Stimulated activated CD8-positive, alpha-beta memory T cell treated with anti-CD3 and anti-CD28 coated beads, Interleukin-15, amount 100 ng/mL, for 4 hours (primary cell): ENCODE measurements at places on chromosomes 13 and 19.
A peak's percentile ranks its signal among the peaks of the same experiment; 100 is the strongest.

GRCh38 chr19:36257520-36257876 lies 42.6 kb downstream of the ZNF146 start:
- no peak for DNase-seq

DNA sequence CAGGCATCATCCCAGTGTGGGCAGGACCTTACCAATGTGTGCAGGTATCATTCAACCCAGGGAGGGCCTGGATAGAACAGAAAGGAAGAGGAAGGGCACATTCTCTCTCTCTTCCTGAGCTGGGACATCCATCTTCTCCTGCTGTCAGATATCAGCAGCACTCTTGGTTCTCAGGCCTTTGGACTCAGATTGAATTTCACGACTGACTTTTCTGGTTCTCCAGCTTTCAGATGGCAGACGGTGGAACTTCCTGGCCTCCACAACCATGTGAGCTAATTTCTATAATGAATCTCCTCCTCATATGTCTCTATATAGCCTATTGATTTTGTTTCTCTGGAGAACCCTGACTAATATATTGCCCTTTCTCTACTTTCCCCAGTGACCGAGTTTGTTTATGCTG lies 77.3 kb downstream of the OLFM4 start:
- no peak for DNase-seq

- peak; percentile 94 for DNase-seq
These were observed at the start of gene RGCC for GRCh38 chr13:41456768-41457588. Gene RGCC (plus strand): TSS chr13:41457550. CDS start chr13:41457708, 158 bp downstream.

GRCh38 chr19:34669305-34669704 lies 7.7 kb downstream of the SCGB2B2 start:
- no peak for DNase-seq

GRCh38 chr19:8256276-8257051 lies 47.3 kb downstream of the CERS4 start:
- no peak for DNase-seq

DNA sequence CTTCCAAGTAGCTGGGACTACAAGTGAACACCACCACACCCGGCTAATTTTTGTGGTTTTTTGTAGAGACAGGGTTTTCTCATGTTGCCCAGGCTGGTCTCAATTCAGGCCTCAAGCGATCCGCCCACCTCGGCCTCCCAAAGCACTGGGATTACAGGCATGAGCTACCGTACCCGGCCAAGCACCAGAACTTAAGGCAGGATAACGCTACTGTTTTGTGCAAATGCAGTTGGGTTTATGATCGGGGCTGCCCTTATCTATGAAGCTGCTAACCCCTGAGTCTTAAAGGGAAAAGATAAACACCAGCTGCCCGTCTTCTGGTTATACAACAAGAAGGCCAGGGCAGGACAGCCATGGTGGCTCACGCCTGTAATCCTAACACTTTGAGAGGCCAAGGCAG lies 12.6 kb upstream of the TM6SF2 start:
- DNase-seq: no peak

GRCh38 chr13:110824702-110825300 lies 90.1 kb downstream of the ANKRD10 start:
- no peak for DNase-seq

DNA sequence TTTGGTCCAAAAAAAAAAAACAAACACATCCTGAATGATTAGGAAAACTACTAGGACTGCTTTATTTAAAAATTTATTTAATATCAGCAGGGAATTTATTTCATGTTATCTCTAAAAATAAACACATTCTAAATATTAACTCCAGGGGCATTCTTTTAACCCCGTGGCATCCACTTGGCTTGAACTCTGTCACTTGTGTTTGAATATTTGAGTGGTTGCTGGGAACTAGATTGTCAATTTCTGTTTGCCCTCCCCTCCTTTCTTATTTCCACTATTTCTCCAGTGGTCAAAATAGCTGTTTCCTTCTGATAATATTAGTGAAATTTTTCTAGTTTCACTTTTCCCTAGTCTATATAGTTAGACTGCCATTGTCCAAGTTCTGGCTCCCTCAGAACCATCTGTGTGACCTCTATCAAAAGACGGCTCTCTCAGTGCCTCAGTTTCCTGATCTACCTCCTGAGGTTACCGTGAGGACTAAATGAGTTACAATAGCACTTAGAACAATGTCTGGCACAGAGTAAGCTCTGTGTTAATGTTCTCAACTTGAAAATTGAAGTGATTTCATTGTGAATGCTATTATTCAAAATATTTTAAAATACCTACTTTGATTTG lies 107.3 kb downstream of the FGF14 start:
- no peak for DNase-seq

GRCh38 chr19:8626842-8627241 lies 3.6 kb upstream of the NFILZ start:
- no peak for DNase-seq

- DNase-seq: no peak
These were observed 245.3 kb downstream of the ITGBL1 start for GRCh38 chr13:101697745-101698144.

GRCh38 chr19:1266916-1267476 lies 2.1 kb upstream of the CIRBP start:
- DNase-seq: no peak

DNA sequence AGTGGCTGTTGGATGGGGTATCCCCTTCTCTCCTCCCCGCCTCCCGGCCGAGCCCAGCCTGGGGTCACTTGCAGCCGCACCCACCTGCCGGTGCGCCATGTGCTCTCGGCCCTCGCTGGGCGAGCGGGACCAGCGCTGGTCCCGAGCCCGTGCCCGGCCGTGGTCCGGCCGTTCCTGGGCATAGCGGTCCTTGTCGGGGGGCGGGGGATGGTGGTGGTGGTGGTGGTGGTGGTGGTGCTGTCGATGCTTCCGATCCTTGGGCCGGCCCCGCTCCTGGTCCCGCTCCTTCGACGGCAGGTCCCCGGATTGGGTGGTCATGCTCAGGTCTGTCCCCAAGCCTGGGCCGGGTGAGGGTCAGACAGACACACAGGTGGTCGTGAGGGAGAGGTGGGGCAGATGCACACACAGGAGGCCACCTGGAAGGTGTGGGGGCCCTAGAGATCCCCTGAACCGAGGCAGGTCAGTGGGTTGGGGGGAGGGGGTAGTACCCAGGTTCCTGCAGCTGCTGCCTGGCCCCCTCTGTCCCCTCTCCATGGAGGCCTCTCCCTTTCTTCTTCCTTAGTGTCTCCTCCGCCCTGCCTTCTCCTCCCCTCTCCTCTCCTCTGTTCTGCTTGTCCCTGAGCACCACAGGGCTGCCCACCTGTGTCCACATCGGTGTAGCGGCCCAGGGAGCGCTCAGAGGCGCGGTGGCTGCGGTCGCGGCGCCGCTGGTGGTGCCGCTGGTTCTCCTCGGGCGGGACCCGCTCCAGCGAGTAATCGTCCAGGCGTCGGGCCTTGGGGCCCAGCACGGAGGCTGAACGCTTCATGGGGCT lies 58.7 kb downstream of the IER2 start:
- no peak for DNase-seq

DNA sequence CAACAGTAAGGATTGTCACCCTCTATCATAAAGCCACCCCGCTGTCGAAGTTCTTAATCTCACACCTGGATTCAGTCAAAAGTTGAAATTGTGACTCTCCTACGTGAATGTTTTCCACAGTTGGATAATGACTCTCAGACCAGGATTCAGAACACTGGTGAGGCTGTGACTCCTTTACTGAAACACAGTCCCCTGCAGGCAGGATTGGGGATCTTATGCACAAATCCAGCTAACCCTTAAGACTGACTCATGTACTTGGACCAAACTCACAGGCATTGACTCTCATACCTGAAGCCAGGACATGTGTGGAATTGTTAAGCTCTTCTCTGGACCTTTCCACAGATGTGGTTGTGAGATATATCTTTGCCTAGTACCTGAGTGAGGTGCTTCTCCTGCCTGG lies 46.8 kb downstream of the ZNF85 start:
- DNase-seq: no peak

GRCh38 chr13:66948910-66949309 lies 281.2 kb downstream of the PCDH9 start:
- no peak for DNase-seq

DNA sequence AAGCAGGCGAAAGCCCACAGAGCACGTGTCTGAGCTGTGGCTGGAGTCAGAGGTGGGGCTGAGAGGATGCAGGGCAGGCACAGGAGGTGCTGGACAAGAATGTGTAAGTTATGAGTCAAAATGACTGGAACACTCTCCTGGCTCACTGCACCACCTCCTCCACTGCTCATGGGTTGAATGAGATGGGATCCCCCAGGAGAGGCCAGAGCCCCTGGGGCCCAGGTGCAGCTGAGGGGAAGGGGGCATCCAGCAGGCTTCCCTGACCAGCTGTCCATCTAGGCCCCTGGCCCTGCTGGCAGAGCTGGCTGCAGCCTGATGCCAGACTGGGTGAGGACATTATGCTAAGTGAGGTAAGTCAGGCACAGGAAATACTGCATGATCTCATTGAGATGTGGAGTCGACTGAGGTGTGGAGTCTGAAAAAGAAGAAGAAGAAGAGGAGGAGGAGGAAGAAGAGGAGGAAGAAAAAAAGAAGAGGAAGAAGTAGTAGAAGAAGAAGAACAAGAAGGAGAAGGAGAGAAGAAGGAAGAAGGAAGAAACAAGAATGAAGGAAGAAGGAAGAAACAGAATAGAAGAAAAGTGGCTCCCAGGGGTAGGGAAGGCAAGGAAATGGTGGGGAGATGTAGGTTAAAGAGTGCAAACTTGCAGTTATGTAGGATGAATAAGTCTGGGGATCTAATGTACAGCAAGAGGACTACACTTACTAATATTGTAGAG lies 747.4 kb downstream of the UQCRFS1 start:
- no peak for DNase-seq

DNA sequence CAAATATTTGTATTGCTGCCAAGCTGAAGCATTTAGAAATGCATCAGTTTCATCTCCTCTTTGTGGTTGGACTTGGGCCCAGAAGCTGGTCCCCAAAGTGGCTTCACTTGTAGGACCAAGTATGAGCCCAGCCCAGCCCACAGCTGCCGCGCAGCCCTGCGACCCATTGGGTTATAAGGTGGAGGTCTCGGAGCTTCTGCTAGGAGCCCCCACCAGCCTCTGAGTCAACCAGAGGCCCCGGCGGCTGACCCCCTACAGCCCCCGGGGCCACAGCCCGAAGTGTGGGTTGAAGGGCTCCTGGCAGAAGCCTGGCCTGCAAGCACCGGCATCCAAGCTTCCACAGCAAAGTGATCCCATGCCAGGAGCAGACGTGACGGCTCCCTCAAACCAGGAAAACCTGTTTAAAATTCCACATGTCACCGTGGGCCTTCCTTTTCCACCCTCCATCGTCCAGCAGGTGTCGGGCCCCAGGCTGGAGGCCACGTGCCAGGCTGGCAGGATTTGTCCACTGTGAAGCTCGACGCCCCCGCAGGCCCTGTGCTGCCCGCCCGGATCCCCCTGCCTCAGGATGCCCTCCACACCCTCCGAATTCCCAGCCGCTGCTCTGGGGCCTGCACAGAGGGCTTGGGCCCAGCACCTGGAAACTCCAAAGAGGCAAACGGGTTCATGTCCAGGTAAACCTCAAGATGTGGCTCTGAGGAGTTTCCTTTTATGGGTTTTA lies 54.7 kb downstream of the C13orf46 start:
- no peak for DNase-seq

DNA sequence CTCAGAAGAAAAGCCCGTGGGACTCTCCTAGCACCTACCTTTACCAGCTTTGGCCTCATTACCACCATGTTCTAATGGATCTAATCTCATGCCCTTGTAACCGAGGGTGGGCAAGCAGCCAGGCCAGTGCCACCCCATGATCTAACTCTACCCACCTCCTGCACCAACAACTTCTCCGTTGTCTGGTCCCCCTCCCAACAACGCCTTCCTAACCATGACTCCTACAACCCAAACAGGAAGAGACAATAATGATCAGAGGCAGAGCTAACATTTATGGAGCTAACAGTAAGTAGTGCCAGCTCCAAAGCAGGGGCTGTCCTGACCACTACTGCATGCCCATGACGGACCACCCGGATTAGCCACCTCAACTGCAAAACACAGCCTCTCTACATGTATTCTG lies 3.5 kb downstream of the USP12 start:
- no peak for DNase-seq

- no peak for DNase-seq
These were observed 31.4 kb downstream of the CCDC122 start for GRCh38 chr13:43848001-43848649.

DNA sequence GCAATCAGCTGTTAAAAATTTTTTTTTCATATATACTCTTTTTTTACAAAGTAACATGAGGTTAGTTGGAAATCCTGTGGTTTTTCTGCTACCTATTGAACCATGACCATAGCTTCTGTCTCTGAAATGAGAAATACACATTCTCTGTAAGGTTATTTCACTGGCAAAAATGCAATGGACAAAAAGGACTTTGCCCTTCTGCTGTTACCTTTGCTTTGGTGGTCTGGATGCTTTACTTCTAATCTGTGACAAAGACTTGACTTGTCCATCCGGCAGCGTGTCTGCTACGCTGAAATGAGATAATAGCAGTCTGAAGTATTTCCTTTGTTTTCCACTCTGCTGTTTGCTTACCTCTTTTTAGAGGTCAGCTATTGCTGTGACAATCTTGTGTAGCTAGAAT lies 412.8 kb downstream of the SLITRK6 start:
- no peak for DNase-seq

GRCh38 chr19:11252665-11253355 lies 9.5 kb downstream of the DOCK6 start:
- no peak for DNase-seq

- DNase-seq: no peak
These were observed 656 bp upstream of the ZNF324 start for GRCh38 chr19:58466089-58466759.

DNA sequence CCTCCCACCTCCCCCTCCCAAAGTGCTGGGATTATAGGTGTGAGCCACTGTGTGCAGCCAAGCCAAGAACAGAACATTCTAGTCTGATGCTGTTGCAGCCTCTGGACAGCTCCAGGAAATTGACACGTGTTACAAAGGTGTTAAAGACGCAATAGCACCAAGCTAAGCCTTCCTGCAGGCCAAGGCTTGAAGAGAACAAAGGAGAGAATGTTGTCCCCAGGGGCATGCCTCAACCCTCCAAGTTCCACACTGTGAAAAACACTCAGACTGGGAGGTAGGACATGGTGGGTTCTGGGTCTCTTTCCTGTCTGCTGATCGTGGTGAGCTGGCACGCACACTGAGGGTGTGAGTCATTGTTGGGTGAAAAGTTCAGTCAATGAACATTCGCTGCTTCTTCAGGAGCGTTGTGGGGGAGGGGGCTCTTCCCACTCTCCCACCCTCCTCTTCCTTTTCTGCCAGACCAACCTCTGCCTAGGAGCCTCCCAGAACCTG lies 5.3 kb upstream of the PTPRS start:
- DNase-seq: no peak

GRCh38 chr13:93266681-93267080 lies 40.1 kb downstream of the GPC6 start:
- DNase-seq: no peak

GRCh38 chr19:41307090-41307875 lies 2.7 kb upstream of the CCDC97 start:
- DNase-seq: no peak

DNA sequence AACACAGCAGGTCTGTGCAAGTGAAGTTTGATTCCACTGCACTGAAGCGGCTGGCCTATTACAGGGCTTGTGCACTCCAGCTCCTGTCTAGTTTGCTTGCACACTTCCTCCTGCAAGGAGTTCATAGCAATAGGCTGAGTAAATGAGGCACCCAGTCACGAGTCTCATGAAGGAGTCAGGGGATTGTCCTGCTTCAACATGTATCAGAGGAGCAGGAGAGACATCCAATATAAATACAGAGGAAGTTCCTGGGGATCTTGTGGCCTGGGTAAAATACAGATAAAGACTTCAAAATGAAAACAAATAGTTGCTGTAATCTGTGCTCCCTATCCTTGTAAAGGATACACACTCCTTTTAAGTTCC lies 259.9 kb downstream of the SLITRK1 start:
- no peak for DNase-seq

GRCh38 chr13:37968555-37968954 lies 99.0 kb upstream of the TRPC4 start:
- no peak for DNase-seq

- DNase-seq: no peak
These were observed 147.2 kb upstream of the KLHL1 start for GRCh38 chr13:70255406-70255991.
